Aorta (tissue), 5 donors: ENCODE measurements at places on chromosomes 2 and 18. TPM values are rescaled to one million over a fixed set of nuclear protein-coding genes. Genes with fewer than 3 reads are reported as not detected.

CXCR1 gene
- 0.63 TPM for polyA plus RNA-seq

SULT1C4 gene
- polyA plus RNA-seq, result 2.7 TPM

ANKRD30B gene
- not detected for polyA plus RNA-seq

FLACC1 gene
- polyA plus RNA-seq, result 2.5 TPM

CCDC102B gene
- 11.1 TPM for polyA plus RNA-seq

SERPINB4 gene
- not detected for polyA plus RNA-seq

SNORC gene
- not detected for polyA plus RNA-seq

DNA sequence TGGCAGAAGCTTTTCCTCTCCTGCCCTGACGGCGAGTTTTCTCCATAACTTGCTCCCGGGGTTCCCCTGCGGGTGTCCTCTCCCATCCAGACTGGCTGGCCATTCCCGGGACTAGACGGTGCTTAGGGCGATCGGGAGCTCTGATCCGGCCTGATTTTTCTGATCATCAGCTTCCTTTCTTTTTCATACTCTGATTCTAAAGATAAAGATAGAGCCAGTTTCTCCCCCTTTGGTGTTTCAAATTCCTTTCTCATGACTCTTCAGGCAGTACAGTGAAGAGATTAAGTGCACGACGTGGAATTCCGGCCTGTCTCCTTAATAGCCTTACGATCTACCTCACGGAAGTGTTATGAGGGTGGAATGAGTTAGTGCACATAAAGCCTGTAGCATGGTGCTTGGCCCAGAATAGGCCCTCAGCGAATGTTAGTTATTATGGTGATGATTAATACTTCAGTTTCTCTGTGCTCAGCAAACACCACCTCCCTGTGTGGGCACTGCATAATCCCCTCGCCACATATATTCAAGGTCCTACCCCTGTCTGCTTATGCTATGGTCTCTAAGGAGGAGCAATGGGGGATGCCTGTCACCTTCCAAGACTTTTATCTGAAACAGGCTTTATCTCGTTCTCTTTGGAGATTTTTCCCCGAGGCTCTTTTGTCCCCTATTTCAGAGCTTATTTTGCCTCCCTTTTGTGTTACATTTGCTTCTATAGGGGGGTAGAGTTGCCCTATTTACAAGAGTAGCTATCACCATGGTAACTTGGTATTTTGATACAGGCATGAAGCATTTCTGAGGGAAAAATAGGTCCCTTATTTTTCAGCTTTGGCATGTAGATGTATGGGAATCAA, 254.8 kb downstream of the CDH2 start:
- DNase-seq, result no peak

- DNase-seq, result no peak
Measured at GRCh38 chr2:200578778-200579177, 7.0 kb upstream of the AOX1 start.

DNA sequence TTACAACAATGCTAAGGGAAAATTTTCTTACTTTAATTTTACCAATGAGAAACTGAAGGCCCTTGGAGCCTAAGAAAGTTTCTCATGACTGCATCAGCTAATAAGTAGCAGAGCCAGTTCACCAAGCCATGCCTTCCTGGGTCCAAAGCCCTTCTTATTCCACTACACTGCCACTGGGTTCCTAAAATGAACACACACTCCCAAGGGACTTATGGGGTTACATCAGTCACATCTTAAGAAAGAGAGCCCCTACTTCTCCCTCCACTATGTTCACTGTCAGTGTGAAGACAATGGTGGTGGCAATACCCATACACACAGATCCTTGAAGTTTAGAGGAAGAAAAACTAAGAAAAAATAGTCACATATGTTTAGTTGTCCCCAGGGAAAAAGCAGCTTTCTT, 20.6 kb downstream of the MBD2 start:
- DNase-seq, result no peak

DNA sequence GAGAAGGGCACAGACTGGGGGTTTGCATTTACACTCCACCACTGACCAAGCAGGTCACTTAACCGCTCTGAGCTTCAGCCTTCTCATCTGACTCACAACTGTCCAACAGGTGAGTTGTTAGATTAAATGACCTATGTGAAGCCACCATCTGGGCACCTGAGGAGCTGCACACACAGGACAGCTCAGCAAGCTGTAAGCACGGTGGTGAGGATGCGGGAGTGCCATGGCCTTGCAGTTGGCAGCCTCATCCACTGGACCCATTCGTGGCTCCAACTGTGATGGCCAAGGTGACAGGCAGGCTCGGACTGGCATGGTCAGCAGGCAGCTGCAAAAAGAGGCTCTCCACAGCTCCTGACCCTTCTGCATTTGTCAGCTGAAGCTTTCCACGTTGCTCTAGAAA, 23.3 kb upstream of the AMMECR1L start:
- no peak for DNase-seq

GRCh38 chr18:12507007-12507406, 99.3 kb downstream of the PRELID3A start:
- DNase-seq, result no peak

DNA sequence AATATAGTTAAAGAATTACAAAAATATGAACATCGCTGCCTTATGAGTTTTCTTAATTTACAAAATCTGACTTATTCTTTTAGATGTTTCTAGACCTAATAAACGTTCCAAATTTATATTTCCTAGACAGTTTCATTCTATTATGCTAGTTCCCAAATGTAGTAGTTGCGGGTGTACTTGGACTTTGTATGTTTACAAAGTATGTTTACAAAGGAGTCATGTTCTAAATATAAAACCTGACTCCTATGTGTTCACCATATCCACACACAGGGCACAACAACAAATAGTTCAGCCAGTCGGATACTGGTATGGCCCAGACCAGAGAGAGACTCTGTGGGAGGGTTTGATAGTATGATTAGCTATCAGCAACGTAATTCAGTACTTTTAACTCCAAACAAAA, 230.7 kb downstream of the KCNH7 start:
- DNase-seq, result no peak

GRCh38 chr2:31469648-31470047, 55.1 kb upstream of the XDH start:
- no peak for DNase-seq

DNA sequence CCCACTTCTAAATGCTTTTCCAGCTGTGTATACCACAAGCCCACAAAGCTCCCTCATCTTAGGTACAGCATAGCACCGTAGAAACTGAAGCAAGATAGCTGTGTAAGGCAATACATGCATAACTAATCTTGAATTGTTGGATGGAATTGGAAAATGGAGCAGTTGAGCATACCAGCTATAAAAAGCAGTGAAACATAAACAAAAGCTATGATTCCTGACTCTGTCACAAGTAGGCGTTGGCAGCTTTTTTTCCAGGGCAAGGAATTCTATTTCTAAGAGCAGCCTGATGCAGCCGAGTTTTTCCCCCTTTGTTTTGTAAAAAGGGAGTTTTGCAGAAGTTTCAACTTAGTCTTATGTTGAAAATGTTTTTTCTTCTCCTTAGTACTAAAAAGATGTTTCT, 32.4 kb downstream of the MOGAT1 start:
- DNase-seq, result no peak

GRCh38 chr2:19038071-19039015, 320.1 kb downstream of the OSR1 start:
- no peak for DNase-seq

DNA sequence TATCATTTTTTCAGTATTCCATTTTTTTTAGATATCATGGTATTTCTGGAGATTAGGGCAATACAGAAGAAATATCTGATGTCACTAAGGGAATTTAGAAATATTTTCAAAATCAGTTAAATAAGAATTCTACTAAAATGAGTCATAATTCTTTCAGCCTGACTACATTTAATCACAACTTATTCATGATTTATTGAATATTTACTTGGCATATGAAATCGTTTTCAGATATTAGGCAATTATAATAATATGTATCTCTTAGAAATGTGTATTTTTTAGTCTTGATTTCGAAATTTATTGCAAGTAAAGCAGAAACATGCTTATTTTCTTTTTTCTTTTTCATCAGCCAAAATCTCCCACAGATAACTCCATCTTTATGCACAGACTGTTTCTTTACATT, 142.2 kb downstream of the CCDC102B start:
- no peak for DNase-seq

DNA sequence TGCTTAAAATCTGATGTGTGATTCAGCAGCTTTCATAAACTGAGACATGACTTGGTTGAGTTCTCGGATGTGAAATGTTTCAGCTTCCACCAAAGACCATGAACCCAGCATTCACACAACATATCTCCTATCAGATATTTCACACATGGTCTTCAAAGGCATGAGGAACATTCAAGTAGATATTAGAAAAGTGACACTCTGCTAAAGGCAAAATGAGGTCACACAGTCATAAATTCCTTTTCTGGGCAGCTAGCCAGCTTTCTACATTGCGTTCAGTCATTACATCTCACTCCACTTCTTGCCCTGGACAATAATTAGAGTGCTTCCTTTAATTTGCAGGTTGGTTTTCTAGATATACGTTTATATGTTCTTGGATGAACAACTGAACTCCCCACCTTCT, 96.7 kb downstream of the GAREM1 start:
- DNase-seq, result no peak

DNA sequence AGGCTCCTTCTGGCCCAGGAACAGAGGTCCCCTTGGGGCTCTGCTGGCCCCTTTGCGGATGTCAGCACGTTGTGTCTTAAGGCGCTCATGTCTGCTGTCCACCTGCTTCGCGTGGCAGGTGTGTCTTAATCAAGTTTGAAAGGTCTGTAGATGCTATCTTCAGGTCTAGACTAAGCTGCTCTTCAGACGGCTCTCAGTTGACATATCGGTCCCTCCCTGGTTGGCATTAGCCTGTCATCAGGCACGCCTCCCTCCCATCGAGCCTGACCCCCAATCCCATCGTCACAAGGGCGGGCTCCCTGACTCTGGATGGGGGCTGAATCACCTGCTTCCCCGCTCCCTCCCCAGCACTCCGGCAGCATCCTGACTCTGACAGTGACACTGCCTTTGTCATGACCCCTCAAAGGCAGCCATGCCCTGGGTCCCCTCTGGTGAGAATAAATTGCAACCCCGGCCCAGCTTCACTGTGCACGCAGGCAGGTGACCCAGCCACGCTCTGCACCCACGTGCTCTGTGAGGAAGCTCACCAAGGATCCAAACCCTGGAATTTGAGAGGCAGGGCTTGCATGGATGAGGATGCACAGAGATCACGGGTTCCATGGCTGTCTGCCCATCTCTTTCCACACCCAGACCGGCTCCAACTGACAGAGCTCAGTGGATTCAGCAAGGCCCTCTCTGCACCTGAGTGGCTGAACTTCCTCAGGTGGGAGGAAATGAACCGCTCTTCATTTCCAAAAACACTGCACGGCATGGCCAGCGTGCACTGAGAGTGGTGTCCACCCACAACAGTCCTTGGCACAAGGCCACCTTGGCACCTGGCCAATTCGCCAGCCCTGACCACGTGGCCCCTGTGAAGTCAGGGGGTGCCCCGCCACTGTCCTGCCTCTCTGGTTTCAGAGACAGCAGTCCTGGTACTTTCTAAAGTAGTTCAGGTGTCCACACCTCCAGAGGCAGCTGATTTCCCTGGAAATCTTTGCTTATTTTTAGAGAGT, 110.2 kb upstream of the GPC1 start:
- DNase-seq, result no peak

DNA sequence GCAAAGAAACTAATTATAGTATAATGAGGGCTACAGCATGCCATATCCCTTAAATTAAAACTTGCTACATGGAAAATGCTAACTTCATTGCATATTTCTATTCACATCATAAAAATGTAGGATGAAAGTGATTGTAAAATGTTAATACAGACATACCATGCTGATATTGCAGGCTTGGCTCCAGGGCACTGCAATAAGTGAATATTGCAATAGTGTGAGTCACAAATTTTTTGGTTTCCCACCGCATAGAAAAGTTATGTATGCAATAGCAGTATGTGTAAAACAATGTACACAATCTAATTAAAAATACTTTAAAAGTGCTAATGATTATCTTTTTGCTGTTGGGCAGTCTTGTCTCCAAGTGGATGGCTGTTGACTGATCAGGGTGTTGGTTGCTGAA, 162.1 kb downstream of the CD8B2 start:
- no peak for DNase-seq

- DNase-seq, result no peak
Measured at GRCh38 chr2:60002183-60002867, 551.1 kb downstream of the BCL11A start.

GRCh38 chr2:197201874-197202273, 108.7 kb downstream of the ANKRD44 start:
- no peak for DNase-seq

DNA sequence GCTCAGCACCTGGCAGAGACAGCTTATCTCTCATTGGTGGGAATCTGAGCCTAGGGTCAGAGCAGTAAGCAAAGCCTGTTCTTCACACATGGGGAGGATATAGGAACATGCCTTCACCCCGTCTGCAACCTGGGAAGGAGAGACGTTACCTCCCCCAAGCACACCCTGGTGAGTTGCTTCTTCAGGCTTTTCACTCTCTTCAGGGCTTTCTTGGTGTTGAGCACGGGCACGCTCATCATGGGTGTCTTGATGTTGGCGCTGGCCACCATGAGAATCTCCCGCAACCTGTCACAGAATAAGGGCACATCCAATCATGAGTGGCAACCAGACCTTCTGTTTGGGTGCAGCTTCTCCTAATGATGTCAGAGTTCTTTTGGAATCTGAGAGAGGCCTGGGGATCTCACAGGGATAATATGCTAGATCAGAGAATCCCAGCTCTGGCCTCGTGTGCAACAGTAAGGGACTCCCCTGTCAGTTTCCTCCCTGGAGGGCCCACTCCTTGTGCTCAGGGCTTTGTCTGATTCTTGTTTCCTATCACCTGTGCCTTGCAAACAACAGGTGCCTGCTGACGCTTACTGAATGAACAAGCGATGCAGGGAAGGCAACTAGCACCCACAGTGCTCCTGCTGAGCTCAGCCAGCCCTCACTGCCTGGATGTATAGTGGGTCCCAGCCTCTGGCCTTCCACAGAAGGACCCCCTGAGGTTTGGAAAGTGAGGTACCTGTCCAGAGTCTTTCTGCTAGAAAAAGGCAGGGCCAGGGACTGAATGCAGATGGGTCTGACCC, 66.3 kb downstream of the POLR1A start:
- peak; percentile 33 for DNase-seq

DNA sequence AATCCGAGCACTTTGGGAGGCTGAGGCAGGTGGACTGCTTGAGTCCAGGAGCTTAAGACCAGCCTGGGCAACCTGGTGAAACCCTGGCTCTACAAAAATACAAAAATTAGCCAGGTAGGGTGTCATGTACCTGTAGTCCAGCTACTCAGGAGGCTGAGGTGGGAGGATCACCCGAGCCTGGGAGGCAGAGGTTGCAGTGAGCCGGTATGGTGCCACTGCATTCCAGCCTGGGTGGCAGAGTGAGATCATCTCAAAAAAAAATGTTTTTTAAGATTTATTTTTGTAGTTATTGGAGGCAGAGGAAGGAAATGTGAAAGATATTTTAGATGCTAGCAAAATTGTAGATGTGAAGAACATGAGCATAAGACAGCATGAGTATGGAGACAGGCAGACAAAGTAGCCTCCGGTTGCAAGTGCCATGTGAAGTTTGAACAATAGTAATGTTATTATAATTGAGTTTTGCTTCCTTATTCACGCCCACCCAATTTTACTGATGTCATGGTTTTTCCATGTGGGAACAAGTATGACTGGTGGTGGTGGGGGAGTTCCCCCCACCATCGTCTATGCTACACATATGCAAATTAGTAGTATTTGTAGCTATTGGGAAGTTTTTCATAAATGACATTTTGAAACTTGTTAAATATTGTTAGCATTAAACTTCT, 18.0 kb downstream of the REL start:
- no peak for DNase-seq

- DNase-seq, result no peak
Measured at GRCh38 chr2:219207884-219208740, 1.5 kb downstream of the ZFAND2B start.
